Small intestine (tissue), 16 donors: ENCODE measurements at places on chromosomes 7 and 10.
A peak's percentile ranks its signal among the peaks of the same experiment; 100 is the strongest.

DNA sequence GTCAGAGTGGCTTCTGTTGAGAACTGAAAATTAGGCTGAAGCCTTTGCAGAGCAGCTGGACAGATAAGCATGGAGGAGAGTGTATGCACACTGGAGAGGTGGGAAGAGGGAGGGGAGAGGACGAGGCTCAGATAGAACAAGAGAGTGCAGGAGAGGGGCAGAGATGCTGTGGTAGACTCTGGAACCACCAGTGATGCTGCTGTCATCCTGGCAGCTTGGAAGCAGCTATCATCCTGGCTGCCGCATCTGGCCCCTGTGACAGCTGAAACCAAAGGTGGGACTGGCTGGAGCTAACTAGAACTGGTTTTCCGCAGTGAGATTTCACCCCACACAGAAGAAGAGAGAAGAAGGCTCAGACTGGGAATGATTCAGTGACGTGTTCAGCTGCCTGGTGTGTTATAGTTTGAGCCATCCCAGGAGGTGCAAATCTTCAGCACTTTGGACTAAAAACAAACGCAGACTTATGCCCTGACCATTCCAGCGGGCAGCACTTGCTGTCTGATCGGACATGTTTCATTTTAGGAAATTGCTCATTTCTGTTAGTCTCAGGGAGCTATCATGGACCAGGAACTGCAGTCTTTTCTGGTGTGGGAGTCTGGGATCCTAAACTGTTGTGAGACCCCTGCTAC is 38.4 kb downstream of the EEPD1 start:
- DNase-seq, result no peak

DNA sequence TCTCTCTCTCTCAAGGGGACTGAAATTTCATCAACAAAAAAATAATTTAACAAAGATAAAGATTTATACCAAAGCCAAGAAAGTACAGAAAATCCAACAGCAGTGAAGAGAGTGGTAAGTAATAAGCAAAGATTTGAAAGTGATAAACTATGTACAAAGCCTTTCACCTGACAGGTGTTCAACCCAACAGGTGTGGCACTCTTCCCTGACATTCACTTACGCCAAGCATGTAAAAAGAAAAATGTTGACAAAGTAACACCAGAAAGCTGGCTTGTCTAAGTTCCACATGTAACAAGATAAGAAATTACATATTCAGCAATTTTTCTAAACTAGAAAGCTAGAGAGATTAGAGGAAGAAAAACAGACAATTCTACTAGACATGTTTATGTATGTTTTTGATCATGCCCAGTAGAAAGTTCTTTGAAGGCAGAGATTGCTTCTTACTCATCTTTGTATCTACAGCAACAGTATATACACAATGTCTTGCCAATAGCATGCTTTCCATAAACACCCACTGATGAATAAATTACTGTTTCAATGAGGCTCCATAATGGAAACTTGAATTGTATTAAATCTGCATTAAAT is 468.5 kb downstream of the PARD3 start:
- peak; percentile 45 for DNase-seq

- DNase-seq, result no peak
Observed at GRCh38 chr10:69352569-69353264, 64.0 kb downstream of the TACR2 start.

- no peak for DNase-seq
Observed at GRCh38 chr7:148492157-148492860, 98.3 kb upstream of the C7orf33 start.

GRCh38 chr7:116897661-116898060 is 35.3 kb downstream of the CAPZA2 start:
- no peak for DNase-seq

- DNase-seq, result no peak
Observed at GRCh38 chr7:94398841-94399240, 4.1 kb downstream of the COL1A2 start.

DNA sequence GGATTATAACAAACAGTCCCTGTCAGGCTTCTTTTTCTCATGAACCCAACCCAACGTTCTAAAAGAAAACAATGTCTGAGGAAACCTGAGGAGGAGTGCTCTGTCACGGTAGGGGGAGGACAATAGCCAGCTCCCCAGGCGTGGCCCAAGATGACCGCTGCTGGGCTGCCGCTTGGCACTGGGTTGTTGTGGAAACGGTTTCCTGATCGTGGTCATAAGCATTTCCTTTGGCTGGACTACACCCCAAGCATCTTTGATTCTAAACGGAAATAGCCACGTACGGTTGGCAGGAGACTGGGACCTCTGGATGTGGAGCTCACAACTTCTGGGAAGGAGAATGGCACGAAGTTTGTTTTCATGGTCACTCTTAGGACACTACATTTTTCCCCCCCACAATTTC is 30.4 kb upstream of the DMBT1 start:
- no peak for DNase-seq

DNA sequence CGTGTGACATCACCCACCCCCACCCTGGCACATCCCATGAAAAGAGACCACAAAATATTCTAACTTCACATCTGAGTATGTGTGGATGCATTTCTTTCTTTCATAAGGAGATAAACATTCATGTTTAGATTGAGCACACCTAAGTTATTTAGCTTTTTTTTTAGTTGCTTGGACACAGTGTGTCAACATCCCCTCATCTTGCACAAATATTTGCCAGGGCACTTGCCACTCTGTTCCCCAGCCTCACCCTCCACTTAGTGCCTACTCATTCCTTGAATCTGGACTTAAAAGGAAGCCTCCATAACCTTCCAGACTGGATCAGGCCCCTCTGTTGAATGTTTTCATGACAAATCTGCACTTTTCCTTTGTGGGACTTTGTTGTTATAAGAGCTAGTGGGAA is 338.9 kb upstream of the IGFBP3 start:
- DNase-seq, result no peak

GRCh38 chr7:76225379-76225778 is 23.7 kb downstream of the SRRM3 start:
- DNase-seq, result no peak

DNA sequence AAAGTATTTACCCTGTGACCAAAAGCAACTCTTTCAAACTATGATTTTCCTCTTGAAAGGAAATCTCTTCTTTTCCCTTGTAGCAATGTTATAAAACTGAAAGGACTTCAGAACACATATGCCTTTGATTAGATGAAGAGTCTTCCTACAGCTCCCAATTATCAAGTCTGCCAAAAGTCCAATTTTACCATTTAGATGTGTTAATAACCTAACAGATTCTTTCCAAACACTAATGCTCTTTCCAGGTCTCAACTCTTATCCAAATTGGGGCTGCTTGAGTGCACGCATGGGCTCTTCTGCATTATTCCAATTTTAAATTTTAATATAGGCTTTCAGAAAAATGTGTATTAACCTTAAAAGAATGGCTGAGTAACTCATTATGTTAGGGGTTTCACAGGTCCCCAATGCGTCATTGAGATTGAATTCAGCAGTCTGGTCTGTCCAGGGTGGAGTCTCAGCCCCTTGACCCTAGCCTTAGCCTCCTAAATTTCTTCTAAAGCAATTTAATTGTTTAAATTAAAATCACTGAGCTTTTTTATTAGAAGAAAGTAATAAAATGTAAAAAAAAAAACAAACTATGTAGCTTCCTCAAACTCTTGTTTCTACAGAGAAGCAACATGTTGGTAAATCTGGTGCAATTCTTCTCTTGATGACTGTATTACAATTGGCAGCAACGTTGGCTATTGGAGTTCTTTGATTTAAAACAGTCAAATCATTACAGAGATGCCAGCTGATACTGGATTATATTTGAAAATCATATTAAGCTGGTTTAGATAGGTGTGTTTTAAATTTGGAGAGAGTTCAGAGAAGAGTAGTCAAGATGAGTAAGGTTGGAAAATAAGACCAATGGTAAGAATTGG is 170.4 kb downstream of the DKK1 start:
- DNase-seq, result no peak

GRCh38 chr7:1608318-1608717 is 38.5 kb upstream of the PSMG3 start:
- DNase-seq, result no peak

DNA sequence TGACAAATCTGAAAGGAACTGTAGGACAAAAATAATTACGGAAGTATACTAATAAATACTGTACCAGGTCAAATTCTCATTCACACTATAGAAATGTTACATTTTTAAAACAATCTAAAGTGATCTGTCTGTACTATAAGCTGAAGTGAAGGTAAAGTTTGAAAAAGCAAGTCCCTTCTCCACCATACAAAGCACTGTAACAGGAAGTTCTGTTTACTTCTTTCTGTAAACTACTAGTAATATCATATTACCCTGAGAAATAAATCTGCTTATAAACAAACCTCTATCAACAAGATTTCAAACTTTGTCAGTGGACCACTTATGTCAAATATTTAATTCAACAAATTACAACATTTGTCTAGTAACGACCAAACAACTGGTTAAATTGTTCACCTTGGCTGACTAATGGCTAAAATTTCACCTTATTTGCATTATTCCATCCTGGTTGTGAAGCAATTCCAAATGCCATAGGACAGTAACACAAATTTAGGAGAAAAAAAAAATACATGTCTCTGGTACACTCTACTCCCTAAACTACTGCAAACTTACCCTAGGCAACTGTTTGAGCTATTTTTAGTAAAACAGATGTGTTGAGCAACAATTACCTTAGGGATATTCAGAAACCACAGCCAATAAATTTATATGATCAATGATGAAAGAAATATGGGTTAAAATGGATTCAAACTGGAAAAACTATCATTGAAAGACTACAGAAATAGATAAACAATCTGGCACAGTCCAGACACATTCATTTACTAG is 126.0 kb downstream of the NRBF2 start:
- DNase-seq, result no peak

GRCh38 chr7:20991544-20991943 is 204.9 kb upstream of the SP8 start:
- no peak for DNase-seq

GRCh38 chr7:12968836-12969422 is 281.5 kb downstream of the ARL4A start:
- no peak for DNase-seq

- no peak for DNase-seq
Observed at GRCh38 chr7:91080351-91080750, 183.9 kb upstream of the FZD1 start.

- DNase-seq, result no peak
Observed at GRCh38 chr7:149859876-149860275, 13.9 kb upstream of the ATP6V0E2 start.

- no peak for DNase-seq
Observed at GRCh38 chr7:150410131-150410530, 31.0 kb downstream of the ZNF775 start.

GRCh38 chr10:30798646-30799185 is 169.2 kb upstream of the LYZL2 start:
- no peak for DNase-seq

- no peak for DNase-seq
Observed at GRCh38 chr7:121301446-121302213, 27.2 kb upstream of the WNT16 start.

DNA sequence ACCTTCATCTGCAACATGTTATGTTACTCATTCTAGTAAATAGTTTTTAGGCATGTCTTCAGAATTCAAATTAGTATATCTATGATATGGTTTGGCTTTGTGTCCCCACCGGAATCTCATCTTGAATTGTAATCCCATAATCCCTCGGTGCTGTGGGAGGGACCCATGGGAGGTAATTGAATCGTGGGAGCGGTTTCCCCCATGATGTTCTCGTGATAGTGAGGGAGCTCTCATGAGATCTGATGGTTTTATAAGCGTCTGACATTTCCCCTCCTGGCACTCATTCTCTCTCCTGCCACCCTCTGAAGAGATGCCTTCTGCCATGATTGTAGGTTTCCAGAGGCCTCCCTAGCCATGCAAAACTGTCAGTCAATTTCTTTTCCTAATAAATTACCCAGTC is 20.4 kb upstream of the GPR37 start:
- no peak for DNase-seq

- DNase-seq, result no peak
Observed at GRCh38 chr7:74320645-74321221, 31.5 kb downstream of the CLIP2 start.

- DNase-seq, result no peak
Observed at GRCh38 chr10:95296764-95297163, 6.0 kb upstream of the PDLIM1 start.

GRCh38 chr7:47580175-47580706 is 1.7 kb downstream of the TNS3 start:
- peak; percentile 81 for DNase-seq

DNA sequence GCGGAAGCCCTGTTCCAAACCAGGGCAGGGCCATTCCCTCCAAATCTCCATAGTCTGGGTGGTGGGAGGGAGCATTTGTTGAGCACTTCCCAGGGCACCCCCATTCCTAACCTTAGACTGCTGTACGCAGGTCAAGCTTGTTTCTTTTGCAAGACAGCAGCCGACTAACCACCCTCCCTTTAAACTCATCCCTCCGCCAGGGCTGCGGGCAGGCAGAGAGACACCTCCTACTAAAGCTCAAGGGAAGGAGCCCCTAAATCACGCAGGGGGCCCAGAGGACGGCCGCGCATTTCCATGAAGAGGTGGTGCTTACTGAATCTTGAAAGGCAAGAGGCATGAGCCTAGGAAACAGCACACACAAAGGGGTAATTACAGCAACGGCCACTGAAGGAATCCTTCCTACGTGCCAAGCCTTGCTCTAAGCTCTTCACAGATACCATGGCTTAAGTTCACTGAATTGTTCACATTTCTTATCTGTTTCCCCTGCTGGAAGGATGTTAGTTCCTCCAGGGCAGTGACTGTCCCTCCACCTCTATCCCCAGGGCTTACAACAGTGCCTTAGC is 90.0 kb downstream of the PROSER2 start:
- no peak for DNase-seq

DNA sequence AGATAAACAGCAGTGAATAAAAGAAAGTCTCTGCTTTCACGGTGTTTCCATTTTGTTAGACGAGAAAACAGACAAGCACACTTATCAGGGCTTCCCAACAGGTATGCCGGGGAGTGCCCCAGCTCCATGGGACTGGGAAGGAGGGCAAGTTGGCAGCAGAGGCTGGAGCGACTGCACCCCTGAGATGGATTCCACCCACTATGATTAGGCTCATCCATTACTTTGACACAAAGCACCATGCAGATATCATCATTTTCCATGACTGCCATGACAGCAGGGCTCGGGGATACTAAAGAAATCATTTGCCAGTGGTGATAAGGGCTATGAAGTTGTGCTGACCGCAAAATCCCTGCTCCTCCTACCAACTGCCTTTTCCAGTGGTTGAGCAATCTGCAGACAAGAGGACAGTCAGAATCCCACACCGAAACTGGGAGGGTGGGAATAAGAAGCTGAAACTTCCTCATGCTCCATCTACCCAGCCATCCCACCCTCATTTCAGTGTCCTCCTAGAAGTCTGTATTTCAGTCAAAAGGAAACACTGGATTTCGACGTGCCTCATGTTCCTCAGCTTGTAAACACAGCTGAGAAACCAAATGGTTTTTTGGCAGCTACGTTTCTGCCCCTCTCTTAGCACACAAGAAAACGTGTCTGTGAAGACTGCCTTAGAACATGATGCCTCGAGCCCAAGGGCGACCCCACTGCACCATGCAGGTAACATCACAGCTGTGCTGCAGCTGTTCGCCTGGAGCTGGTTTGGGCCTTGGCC is 15.5 kb downstream of the CREB3L2 start:
- no peak for DNase-seq

GRCh38 chr7:114007386-114007785 is 88.6 kb upstream of the PPP1R3A start:
- DNase-seq, result no peak

GRCh38 chr10:17907641-17908040 is 44.1 kb upstream of the SLC39A12 start:
- no peak for DNase-seq

- DNase-seq, result no peak
Observed at GRCh38 chr7:138755842-138756590, 41.8 kb upstream of the TMEM213 start.
